ENCODE measurements at places on chromosomes 7 and 10. TPM values are rescaled to one million over a fixed set of nuclear protein-coding genes. Genes with fewer than 3 reads are reported as not detected.

The SCART1 gene
- 3.2 TPM for polyA plus RNA-seq

The CABCOCO1 gene
- not detected for polyA plus RNA-seq

The MYPN gene
- polyA plus RNA-seq: not detected

DNA sequence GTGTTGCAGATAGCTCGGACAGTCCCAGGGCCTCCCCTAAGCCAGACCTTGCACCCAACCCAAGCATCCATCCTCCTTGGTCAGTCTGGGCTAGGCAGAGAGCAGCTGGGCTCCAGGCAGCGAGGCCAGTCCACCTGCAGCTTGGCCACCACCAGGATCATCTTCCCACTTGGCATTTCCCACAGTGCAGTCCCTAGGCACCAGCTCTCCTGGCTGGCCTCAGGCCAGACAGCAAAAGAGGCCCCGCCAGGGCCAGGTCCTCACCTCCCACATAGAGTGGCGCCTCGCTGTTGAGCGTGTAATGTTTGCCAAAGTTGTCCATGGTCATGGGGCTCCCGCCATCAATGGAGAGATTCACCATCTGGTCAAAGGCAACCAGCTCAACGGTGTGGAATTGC lies 171.7 kb downstream of the LCOR start:
- DNase-seq: no peak

The AGBL3 gene
- polyA plus RNA-seq: 0.10 TPM

The EN2 gene
- polyA plus RNA-seq: not detected

The ITGB8 gene
- not detected for polyA plus RNA-seq

The RAB11FIP2 gene
- 10.5 TPM for polyA plus RNA-seq

DNA sequence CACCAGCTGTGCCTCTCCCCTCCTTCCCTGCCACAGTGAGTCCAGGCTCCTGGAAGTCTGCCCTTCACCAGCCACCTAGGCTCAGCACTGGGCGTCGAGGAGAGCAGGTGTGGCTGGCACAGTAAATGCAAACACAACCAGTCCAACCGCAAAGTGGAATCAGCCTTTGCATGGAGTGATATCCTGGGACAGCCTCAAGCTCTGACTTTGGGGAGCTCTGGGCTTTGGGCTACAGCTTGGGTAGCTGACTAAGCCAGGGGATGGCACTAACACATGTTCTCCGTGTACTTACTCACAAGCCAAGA lies 312.4 kb downstream of the KCNMA1 start:
- DNase-seq: no peak

The SLC16A9 gene
- polyA plus RNA-seq: not detected

GRCh38 chr10:22655312-22655981 lies 58.9 kb downstream of the PIP4K2A start:
- no peak for DNase-seq

DNA sequence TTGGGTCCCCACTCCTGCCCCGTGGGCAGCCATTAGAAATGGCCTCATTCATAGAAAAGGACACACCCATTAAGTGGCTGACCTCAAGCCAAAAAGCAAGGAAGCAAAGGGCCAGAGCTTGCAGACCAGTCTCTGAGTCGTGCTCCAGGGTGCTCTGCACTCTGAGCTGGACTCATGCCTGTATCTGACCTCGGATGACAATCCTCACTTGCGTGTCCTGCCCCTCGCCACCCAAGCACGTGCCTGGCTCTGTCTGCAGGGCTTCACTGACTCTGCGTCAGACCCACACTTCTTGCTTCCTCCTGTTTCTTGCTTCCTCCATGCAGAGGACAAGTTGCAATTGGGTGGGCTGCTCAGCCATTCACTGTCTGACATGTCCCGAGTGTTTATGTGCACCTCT lies 138.8 kb downstream of the OAT start:
- DNase-seq: no peak

DNA sequence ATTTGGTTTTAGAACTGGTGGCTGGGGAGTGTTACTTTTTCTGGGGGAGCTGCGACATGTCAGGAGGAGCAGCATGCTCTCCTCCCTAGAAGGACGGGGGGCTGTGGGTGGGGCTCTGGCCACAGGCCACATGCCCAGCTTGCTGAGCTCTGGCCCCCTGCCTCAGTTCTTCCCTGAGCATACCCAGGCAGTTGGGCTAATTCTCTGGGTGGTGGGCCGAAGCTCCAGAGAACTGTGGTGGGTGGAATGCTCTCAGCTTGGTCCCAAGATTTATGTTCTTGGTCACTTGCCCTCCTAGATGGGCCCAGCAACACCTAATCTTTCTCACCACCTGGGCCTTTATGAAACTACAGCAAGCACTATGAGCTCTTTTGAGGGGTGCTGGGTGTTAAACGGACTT lies 5.1 kb upstream of the ZNF775 start:
- DNase-seq: no peak

The NXPH1 gene
- polyA plus RNA-seq: not detected

DNA sequence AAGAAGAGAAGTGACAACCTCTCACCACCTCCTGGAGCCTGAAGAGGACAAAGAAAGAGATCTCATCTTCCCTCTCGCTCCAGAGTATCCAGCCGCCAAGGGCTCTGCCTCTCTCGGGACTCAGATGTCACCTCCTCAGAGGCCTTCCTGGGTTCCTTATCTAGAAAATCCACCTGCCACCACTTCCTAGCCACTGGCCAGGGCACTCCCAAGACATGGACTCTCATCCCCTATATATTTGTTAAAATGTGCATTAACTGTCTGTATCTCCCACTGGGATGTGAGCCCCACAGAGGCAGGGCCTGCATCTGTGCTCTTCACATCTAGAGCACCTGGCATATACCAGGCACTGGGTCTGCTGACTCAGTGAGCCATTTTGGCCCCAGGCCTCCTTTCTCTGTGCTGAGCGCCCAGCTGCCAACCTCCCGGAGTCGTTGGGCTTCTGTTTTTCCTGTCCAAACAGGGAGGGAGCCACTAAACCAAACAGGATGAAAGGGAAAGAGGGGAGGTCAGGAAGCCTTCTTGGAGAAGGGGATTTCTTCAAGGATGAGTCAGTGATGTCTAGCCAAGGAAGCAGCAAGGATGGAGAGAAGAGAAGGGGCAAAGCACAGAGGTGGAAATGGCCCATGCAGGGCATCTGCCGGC lies 58.9 kb downstream of the KCNMA1 start:
- DNase-seq: no peak

The HPS1 gene
- polyA plus RNA-seq: 89.8 TPM

DNA sequence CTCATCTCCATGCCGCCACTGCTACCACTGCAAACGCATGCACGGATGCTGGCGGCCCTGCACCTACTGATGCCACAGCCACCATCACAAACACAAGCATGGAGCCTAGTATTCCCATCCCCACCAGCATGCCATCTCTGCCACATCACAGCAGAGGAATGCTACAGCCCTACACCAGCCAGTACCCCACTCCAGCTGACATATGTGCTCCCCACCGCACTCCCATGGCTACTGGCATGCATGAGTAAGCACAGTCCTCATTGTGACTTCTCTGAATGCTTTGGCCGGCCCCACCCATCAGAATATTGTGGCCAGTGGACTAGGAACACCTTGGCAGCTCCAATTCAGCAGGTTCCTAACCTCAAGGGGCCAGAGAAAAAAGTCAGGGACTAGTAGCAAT lies 705.5 kb downstream of the POM121L12 start:
- DNase-seq: no peak

The ASAH2 gene
- polyA plus RNA-seq: 0.94 TPM

GRCh38 chr10:77072836-77073662 lies 564.6 kb downstream of the KCNMA1 start:
- no peak for DNase-seq

The AVPI1 gene
- polyA plus RNA-seq: 3.1 TPM

The MOGAT3 gene
- not detected for polyA plus RNA-seq

DNA sequence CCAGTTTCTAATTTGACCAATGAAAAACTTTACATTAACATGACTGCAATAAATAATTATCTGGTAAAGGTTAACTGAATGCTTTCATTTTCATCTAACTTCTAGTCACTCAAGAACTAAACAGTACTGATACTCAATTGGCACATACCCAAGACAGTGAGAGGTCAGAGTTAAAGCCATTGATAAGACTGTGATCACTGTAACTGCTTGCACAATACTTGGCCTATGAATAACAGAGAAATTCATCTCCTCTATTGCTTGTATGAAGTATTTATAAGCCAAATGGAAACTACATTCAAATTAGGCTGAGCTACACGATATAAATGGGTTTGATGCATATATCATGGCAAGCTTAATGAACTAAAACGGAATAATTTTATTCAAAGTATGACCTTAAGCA lies 43.0 kb downstream of the HERC4 start:
- DNase-seq: no peak

DNA sequence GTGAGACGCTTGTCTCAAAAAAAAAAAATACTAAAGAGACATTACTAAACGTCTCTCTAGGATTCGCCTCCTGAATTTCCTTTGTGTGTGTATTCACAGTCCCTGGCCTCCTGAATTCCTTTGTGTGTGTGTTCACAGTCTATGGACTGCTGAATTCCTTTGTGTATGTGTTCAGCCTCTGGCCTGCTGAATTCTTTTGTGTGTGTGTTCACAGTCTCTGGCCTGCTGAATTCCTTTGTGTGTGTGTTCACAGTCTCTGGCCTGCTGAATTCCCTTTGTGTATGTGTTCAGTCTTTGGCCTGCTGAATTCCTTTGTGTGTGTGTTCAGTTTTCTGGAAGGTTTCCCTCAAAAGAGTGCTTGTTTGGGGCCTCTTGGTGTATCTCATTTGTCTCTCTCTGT lies 8.2 kb downstream of the BMS1 start:
- no peak for DNase-seq

DNA sequence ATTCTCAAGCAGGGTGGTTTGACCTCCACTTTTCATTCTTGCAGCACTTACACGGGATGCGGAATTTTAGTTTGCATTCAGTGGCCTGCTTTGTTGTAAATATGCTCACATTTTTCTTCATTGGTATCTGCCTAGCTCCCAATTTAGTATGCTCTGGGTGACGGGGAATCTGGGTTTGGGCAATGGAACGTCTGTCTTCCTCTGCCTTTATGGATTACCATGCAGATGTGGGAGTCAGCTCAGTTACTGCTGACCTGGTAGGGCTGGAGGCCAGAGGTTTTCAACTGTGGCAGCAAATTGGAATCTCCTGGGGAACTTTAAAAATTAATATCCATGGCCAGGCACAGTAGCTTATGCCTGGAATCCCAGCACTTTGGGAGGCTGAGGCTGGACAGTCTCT lies 161.6 kb downstream of the CAMK1D start:
- DNase-seq: no peak

- no peak for DNase-seq
Measured at GRCh38 chr7:133165001-133165400, 83.1 kb upstream of the CHCHD3 start.

DNA sequence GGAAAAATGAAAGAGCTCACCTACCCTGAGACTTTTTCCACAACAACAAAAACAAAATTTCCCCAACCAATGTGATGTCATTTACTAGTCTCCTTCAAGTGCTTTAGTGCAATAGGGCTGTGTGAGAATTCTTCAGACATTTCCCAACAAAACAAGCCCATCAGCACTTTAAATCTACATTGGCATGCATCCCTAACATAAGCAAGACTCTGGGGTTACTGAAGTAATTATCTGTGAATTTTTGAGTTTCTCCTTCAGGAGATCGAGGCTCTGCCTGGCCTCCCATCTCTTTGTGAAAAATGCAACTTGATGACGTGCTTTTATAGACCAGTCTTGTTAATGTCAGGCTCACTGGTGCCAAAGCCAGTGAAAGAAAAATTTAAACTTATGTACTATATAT lies 255.6 kb downstream of the GFRA1 start:
- DNase-seq: no peak

The CELF2 gene
- 166 TPM for polyA plus RNA-seq
